ENCODE measurements at places on chromosomes 6 and 20.

DNA sequence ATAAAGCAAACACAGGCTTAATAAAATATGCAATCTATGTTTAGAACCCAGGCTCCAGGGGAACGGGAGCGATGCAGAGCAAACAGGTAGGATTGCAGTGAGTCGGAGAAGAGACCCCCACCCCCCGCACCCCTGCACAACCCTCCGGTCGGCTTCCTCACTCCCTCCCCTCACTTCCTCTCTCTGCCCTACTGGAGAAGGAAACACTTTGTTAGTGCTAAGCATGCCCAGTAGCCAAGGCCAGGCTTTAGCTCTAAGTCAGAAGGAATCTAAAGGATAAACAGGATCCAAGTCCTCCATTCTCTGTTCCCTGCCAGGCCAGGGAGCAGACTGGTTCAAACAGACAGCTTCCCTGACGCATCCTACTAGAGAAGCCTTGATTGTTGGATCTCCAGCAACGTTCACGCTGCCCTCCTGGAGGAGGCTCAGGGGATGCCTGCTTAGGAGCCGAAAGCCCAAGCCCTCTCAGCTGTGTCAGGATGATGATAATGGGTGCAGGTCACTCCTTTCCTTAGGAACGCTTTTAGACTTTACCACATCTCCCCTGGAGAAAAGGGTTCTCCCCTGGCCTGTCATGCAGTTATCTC is 14.7 kb downstream of the FOXQ1 start:
- DNase-seq: no peak

GRCh38 chr6:159061805-159062563 is 17.2 kb upstream of the TAGAP start:
- DNase-seq: no peak

- DNase-seq: no peak
These were observed 87.8 kb upstream of the ASCC3 start for GRCh38 chr6:100968949-100969348.

- DNase-seq: no peak
These were observed 12.3 kb upstream of the BLCAP start for GRCh38 chr20:37540001-37540400.

DNA sequence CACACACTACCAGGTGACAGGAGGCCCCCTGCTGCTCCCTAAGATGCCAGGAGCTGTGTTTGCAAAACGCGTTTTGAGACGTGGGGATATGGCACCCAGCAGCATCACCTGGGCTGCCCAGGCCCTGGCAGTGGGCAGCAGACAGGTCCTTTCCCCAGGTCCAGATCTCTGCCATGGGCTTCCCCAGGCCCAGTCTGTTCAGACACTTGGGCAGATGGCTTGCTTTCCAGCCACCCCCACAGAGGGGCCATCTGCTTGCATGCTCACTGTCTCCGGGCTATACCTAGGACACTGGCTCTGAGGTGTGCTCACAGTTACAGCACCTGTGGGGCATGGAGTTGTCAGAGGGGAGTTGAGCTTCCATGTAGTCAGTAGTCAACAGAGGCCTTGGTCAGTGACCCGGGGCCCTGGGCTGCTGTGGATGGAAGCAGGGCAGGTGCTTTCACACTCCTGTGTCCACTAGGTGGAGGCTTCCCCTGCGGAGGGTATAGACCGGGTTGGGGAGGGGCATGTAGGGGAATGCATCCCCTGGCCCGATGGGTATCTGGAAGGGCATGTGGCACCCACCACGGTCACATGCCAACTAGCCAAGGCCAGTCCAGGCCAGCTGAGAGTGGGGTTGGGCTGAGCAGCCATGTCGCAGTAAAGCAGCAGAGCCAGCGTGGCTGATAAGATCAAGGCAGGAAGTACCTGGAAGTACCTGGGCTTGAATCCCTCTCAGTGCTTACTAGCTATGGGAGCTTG is 185.4 kb upstream of the SLC24A3 start:
- DNase-seq: no peak
